ENCODE measurements at places on chromosomes 12 and 14. TPM values are rescaled to one million over a fixed set of nuclear protein-coding genes. Genes with fewer than 3 reads are reported as not detected.

The ATXN3 gene
- total RNA-seq: 23.1 TPM

The YY1 gene
- 39.1 TPM for total RNA-seq

The FGF6 gene
- not detected for total RNA-seq

The BDKRB1 gene
- not detected for total RNA-seq

The FGD4 gene
- 60.0 TPM for total RNA-seq

The GPR68 gene
- 2.2 TPM for total RNA-seq

The KLRG1 gene
- total RNA-seq: 7.9 TPM

The MYBPC1 gene
- 2.2 TPM for total RNA-seq

The GOLT1B gene
- total RNA-seq: 37.4 TPM

The ATP2A2 gene
- 169 TPM for total RNA-seq

The TRIM9 gene
- total RNA-seq: 44.5 TPM

The KRT83 gene
- not detected for total RNA-seq

The CD9 gene
- 22.1 TPM for total RNA-seq

The EFS gene
- 11.1 TPM for total RNA-seq

The GRIP1 gene
- total RNA-seq: 77.9 TPM

The ACVRL1 gene
- total RNA-seq: 7.9 TPM

The NTS gene
- total RNA-seq: 0.49 TPM

The TESPA1 gene
- under 0.01 TPM for total RNA-seq

The TMPRSS12 gene
- total RNA-seq: not detected

The PZP gene
- under 0.01 TPM for total RNA-seq

The FITM1 gene
- not detected for total RNA-seq

The ASPG gene
- under 0.01 TPM for total RNA-seq

The OAS1 gene
- total RNA-seq: 1.7 TPM

Data from temporal lobe (tissue), 4 donors.